Hematopoietic multipotent progenitor cell treated with erythropoietin and hydrocortisone succinate and interleukin-3 and kit ligand, for 8 days (in vitro differentiated cells): ENCODE measurements at places on chromosomes 3 and 15.

GRCh38 chr3:105431200-105431599, 64.5 kb downstream of the ALCAM start:
- no peak for DNase-seq

GRCh38 chr3:196947860-196948441, 5.6 kb upstream of the NCBP2 start:
- no peak for DNase-seq

- DNase-seq = peak; percentile 30
Observed at GRCh38 chr3:32392536-32393302, 1.1 kb downstream of the CMTM7 start.

GRCh38 chr3:152156880-152157279, 111.8 kb upstream of the MBNL1 start:
- no peak for DNase-seq

- peak; percentile 31 for DNase-seq
Observed at GRCh38 chr3:52188556-52188955, 9.4 kb upstream of the ALAS1 start.

- no peak for DNase-seq
Observed at GRCh38 chr3:16182612-16183011, 8.1 kb downstream of the GALNT15 start.

- peak; percentile 81 for DNase-seq
Observed at GRCh38 chr3:150721285-150722130, 17.8 kb upstream of the ERICH6 start.

- peak; percentile 56 for DNase-seq
Observed at GRCh38 chr3:132006605-132007204, 28.1 kb downstream of the CPNE4 start.

- no peak for DNase-seq
Observed at GRCh38 chr3:194986208-194987043, 284.5 kb downstream of the XXYLT1 start.

GRCh38 chr3:104554425-104554824, 812.3 kb upstream of the ALCAM start:
- DNase-seq = no peak

DNA sequence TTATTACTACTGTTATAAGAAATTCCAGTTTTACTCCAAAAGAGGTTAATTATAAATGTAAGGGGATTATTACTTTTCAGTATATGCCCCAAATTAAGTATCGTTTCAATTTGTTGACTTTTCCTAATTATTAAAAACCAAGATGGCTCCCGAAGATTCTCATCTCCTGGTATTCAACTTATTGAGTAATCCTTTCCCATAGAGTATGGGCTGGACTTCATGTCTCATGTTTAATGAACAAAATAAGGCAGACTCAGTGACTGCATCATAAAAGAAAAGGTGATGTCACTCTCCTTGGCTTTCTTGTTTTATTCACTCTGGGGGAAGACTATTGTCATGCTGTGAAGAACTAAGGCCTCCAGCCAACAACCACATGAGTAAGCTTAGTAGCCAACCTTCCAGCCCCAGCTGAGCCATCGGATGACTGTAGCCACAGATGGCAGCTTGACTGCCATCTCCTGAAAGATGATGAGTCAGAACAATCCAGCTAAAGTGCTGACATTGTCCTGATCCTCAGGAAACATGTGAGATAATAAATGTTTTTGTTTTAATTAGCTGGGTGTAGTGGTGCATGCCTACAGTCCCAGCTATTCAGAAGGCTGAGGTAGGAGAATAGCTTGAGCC, 17.3 kb downstream of the IGF2BP2 start:
- DNase-seq = peak; percentile 45

DNA sequence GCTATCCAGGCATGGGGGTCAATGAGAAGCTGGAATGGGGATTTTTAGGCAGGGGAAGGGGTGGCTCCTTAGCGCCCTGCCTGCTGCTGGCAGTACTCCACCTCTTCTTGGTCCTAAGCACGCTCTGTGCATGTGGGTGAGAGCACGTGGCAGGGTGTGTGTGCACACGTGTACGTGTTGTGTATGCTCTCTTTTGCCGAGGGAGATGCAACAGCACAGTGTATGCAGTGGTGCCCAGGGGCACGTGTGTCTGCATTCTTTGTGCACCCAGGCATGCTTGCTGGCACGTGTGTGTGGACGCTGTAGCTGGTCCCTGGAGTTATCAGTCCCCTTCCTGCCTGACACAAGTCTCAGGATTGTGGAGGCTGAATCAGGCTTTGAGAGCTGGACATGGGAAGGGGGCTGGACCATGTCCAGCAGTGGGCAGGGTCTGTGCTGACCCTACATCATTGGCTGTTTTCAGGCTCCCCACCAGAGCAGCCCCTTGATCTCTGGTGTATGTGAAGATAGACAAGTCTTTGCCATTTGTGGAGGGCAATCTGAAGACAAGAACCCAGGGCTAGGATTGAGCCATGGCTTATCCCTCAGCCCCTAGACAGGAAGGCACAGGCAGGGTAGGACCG, 1.9 kb upstream of the CAMKV start:
- no peak for DNase-seq

GRCh38 chr3:115512565-115513415, 110.5 kb upstream of the GAP43 start:
- no peak for DNase-seq

DNA sequence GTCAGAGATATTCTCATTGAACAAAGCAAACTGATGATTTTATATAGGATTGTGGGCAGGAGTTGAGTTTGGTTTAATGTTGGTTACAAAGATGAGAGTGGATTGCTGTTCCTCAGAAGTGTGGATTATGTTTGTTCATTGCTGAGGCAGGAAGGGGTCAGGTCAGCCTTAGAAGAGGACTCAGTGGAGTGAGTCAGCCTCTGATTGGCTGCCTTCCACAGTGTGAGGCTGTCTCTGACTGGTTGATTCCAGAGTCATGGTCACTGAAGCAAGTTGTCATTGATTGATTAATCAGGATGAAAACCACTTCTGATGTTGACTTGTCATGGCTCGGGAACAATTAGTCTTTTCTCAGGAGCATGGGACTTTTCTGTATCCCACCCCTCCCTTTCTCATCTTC, 36.2 kb downstream of the KBTBD12 start:
- no peak for DNase-seq
